Activated T-helper 1 cell treated with anti-CD3 and anti-CD28 coated beads, Interleukin-2, amount 50 U/mL, for 16 hours (primary cell): ENCODE measurements at places on chromosomes 1 and 21.

- DNase-seq = no peak
These were observed 12.9 kb downstream of the DESI2 start for GRCh38 chr1:244665771-244666217.

DNA sequence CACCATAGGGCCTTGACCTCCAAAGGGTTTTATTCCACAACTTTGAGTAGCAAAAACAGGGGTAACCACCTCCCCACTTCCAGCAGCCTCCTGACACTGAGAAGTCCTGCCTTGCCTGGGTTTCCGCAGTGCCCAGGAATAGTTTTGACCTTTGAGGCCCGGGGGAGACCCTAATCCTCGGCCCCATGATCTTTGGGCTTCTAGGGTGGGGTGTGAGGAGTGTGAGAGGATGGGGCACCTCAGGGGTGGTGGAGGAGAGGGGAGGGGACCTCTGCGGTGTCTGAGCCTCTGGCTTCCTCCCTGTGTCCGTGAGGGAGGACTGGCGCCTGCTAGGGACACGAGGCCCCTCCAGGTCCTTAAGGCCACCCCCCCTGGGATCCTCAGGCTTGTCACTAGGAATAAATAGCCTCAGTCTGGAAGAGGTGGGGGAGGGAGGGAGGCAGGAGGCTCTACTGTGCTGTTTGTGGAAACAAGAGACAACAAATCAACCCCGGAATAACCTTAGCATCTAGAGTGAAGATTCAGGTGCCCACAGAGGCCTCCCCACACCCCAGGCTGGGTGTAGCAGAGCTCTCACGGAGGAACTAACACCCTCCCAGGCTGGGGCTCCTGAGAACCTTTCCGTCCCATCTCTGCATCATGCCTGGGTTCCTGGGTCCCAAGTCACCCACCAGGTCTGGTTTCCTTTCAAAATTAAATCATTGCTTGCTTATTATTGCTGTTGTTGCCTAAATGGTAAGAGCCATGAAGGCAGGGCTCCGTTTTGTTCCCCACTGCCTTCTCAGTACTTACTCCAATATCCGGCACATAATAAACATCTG, 904 bp upstream of the FHL3 start:
- no peak for DNase-seq

- DNase-seq = no peak
These were observed 1.6 kb downstream of the CRABP2 start for GRCh38 chr1:156703741-156704140.

- DNase-seq = no peak
These were observed 90.7 kb downstream of the MRPL37 start for GRCh38 chr1:54290506-54291184.

DNA sequence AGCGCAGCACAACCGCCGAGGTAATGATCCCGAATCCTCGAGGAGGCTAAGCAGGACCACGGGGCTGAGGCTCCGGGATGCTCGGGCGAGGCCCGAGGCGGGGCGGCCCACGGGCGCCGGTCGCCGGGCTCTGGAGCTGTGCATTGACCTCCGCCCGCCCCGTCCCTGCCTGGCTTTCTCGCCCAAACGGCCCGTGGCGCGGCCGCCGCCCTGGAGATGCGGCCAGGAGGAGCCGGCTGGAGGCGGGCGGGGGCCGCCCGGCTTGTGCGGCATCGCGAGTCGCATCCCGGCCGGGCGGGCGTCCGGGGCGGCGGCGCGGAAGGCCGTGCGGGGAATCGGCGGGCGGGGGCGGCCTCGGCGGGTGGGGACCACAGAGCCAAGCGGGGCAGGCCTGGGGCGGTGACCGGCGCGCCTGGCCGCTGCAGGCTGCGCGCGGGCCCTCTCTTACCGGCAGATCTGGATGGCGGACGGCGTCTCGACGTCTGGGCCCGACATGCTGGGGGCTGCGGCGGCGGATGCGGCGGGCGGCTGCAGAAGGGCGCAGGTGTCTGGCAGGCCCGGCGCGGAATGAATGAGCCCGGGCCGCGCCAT, 663 bp downstream of the ACOT7 start:
- peak; percentile 1 for DNase-seq

DNA sequence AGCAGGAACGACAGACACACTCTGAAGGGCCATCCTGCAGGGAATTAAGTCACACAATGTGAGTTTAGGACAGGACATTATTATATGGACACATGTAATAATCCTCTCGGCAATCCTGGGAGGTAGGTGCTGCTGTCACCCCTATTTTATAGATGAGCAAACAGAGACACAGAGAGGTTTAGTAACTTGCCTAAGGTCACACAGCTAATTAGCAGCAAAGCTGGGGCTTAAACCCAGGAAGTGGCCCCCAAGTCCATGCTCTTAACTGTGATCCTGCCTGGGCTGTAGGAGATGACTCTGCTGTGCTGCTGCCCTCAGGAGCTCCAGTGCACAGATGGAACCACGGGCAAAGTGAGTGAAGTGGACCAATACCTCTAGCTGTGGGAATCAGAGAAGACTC, 660.0 kb downstream of the PTPRU start:
- DNase-seq = no peak

GRCh38 chr1:159076438-159077119, at the start of gene AIM2:
Gene AIM2 (minus strand): TSS chr1:159076766. CDS start chr1:159073499, 3,267 bp downstream.
- DNase-seq = peak; percentile 51

DNA sequence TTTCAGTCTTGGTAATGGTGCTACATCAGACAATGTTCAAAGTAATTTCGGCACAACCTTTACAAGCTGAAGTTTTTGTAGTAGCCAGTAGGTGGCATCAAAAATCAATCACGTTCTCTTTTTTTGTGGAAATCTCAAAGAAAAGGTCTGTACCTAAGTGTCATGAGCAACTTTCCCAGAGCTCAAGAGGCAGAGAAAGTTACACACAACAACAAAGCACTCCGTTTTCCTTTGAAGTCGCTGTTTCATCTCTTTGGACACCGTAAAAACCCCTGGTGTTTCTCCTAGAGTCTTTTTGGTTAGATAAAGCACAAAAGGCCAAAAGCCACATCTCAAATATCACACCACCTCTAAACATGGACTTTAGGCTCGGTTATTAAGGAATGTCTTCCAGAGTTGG, 131.6 kb downstream of the LHX8 start:
- DNase-seq = no peak

GRCh38 chr1:75345538-75346292, 211.5 kb downstream of the LHX8 start:
- no peak for DNase-seq

DNA sequence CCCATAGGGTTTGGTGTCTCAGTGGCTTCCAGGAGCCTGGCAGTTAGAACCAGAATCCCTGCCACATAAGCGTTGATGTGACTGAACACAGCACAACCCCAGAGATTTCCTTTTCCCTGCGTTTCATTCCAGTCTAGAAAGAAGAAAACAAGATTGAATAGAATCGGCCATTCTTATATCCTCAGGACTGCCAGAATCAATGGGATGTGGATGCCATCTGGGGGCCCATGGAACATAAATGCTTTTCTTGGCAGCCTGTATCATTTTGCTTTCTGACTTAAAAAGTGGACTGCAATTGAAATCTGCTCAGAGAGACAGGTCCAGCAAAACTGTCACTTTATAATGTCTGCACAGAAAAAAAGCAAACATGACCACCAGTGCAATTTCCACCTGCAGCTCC, 80.3 kb downstream of the DISC1 start:
- DNase-seq = no peak

- no peak for DNase-seq
These were observed 64.4 kb downstream of the KCNT2 start for GRCh38 chr1:196543833-196544232.
